ENCODE measurements at places on chromosomes 1 and 21. TPM values are rescaled to one million over a fixed set of nuclear protein-coding genes. Genes with fewer than 3 reads are reported as not detected.

- H3K4me1 ChIP-seq, result peaks cover 89% of the 10 kb centered on the region
- peaks cover 45% of the 10 kb centered on the region for H3K36me3 ChIP-seq
- peak overlapping the region; percentile 73 for H3K27ac ChIP-seq
- H3K4me3 ChIP-seq, result peak overlapping the region; percentile 26
- DNase-seq, result no peak
- H3K27me3 ChIP-seq, result no peaks in the 10 kb centered on the region
These were observed 182.5 kb upstream of the SGIP1 start for GRCh38 chr1:66351478-66351877.

DNA sequence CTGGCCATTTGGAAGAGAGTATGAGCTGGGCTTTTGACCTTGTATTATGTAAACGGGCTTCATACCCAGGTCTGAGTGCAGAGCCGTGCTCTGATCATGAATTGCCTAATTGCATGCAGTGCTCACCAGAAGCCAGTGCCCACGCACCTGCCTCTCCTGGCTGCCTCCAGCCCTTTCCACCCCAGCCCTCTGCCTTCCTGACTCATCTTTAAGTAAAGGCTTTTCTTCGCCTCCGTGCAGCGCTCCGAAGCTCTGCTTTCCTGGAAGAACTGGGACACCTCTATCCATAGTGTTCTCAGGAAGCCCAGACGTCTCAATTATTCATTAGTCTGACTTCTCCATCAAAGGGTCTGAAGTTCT lies 413.7 kb downstream of the PTPRU start:
- no peaks in the 10 kb centered on the region for H3K4me1 ChIP-seq
- H3K4me3 ChIP-seq, result no peak overlapping the region
- H3K27me3 ChIP-seq, result peaks cover 13% of the 10 kb centered on the region

DNA sequence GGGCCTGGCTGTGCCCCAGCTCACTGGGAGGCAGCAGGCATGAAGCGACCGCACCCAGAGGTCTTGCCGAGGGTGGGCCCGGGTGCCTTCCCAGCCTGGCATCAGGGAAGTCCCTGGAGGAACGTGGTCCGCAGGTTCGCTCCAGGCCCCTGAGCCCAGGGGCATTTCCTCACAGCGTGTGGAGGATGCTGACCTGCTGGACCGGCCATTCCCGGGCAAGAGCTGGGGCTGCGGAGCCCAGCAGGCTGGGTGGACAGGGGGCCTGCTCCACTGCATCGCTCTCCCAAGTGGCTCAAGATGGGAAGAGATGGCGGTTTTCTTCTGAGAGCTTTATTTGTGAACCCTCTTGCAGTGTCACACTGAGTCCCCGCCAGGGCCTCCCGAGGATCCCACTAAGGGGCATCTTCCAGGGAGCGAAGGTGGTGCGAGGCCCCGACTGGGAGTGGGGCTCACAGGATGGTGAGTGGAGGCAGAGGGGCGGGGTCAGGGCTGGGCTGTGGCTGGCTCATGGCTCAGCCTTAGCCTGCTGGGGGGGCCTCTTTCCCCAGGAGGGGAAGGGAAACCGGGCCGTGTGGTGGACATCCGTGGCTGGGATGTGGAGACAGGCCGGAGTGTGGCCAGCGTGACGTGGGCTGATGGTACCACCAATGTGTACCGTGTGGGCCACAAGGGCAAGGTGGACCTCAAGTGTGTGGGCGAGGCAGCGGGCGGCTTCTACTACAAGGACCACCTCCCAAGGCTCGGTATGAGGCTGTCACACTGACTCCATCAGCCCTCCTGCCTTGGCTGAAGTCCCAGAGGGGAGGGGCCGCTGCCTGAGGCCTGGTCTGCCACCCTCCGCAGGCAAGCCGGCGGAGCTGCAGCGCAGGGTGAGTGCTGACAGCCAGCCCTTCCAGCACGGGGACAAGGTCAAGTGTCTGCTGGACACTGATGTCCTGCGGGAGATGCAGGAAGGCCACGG lies 7.2 kb upstream of the MMP23B start:
- H3K27ac ChIP-seq, result no peak overlapping the region
- peaks cover under 1% of the 10 kb centered on the region for H3K4me1 ChIP-seq
- no peaks in the 10 kb centered on the region for H3K36me3 ChIP-seq

GRCh38 chr1:121516234-121516967 lies 331.6 kb downstream of the SRGAP2C start:
- peaks cover 28% of the 10 kb centered on the region for H3K36me3 ChIP-seq
- peak overlapping the region; percentile 94 for H3K27ac ChIP-seq
- H3K27me3 ChIP-seq, result no peaks in the 10 kb centered on the region
- DNase-seq, result peak; percentile 37
- H3K4me1 ChIP-seq, result peaks cover 61% of the 10 kb centered on the region

DNA sequence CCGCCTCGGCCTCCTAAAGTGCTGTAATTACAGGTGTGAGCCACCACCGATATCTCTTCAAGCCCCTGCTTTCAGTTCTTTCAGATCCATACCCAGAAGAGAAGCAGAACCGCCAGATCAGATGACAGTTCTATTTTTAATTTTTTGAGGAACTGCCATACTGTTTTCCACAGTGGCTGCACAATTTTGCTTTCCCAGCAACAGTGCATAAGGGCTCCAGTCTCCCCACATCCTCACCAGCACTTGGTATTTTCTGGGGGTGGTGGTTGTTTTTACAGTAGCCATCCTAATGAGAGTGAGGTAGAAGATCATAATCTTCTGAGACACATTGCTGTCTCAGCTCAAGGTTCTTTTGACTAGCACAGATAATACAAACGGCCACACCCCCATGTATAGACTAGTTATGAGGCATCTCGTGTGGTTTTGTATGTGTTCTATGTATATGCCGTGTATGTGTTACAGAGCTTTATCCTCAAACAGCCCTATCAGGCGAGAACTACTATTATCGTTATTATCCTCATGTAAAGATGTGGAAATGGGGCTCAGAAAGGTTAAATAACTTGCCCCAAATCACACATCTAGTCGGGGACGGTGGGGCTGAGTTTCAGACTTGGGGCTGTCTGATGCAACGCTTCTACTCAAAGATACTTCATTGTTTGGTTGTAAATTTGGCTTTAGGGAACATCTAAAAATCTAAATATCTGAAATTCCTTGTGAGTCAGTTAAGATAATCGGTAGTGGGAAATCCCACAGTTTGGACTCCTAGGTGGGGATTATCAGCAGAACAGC lies 12.0 kb downstream of the FHAD1 start:
- peaks cover 56% of the 10 kb centered on the region for H3K27me3 ChIP-seq
- H3K4me1 ChIP-seq, result peaks cover 41% of the 10 kb centered on the region
- H3K27ac ChIP-seq, result no peak overlapping the region
- H3K4me3 ChIP-seq, result no peak overlapping the region
- H3K36me3 ChIP-seq, result no peaks in the 10 kb centered on the region

GRCh38 chr1:48718705-48719104 lies 58.0 kb downstream of the BEND5 start:
- H3K27ac ChIP-seq, result no peak overlapping the region
- H3K27me3 ChIP-seq, result no peaks in the 10 kb centered on the region
- no peaks in the 10 kb centered on the region for H3K4me1 ChIP-seq
- H3K36me3 ChIP-seq, result no peaks in the 10 kb centered on the region
- DNase-seq, result no peak

DNA sequence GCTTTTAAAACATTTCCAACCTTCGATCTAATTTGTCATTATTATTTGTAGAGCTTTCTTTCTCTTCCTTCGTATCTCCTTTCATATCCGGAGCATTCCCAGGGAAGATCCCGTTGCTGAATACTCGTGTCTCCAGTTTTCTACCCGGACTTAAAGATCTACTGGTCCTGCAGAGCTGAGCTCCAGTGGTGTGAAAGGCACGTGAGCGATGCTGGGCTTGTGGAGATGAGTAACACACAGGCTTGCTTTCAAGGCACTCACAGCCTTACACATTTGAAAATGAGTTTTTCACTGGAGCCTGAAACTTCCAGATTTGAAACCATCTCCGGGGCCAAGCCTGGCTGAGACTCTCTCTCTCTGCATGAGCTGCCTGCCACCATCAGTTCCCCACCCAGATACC lies 428.3 kb downstream of the KIF26B start:
- DNase-seq, result no peak
- H3K36me3 ChIP-seq, result no peaks in the 10 kb centered on the region
- no peaks in the 10 kb centered on the region for H3K4me1 ChIP-seq
- H3K4me3 ChIP-seq, result no peak overlapping the region
- H3K27ac ChIP-seq, result no peak overlapping the region

GRCh38 chr1:22838965-22839364 lies 128.3 kb downstream of the EPHB2 start:
- DNase-seq, result no peak
- no peak overlapping the region for H3K27ac ChIP-seq
- no peak overlapping the region for H3K4me3 ChIP-seq

GRCh38 chr1:224727351-224728289 lies 111.5 kb downstream of the CNIH3 start:
- H3K4me3 ChIP-seq, result no peak overlapping the region
- H3K36me3 ChIP-seq, result no peaks in the 10 kb centered on the region
- H3K4me1 ChIP-seq, result peaks cover 3% of the 10 kb centered on the region
- no peak for DNase-seq
- H3K27ac ChIP-seq, result no peak overlapping the region

DNA sequence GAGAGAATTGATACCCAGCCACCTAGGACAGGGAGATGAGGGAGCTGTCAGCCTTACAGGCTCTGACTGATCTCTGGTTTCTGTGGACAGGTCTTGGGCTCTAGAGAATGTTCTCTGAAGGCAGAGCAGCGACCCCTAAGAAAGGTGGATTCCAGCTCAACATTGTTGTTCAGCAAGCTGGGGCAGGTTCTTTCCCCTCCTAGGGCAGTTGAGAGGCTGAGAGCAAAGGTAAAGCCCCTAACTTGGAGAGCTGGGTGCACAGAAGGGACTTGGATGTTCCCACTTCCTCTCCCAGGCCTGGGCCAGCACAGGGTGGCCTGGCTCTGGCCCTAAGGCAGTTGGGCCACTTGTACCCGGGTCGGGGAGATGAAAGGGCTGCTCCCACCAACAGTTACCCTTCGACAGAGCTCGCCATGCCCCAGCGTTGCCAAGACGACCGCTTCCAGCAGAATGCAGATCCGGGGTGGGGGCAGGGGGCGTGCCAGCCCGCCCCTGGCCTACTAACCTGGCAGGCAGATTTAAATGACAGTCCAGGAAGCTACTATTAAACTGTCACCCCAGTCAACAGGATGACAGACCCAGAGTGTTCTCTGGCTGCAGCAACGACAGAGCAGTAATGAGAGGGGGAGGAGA lies 31.6 kb downstream of the LRP8 start:
- no peak overlapping the region for H3K4me3 ChIP-seq
- peaks cover 6% of the 10 kb centered on the region for H3K36me3 ChIP-seq
- peaks cover 20% of the 10 kb centered on the region for H3K4me1 ChIP-seq
- H3K27me3 ChIP-seq, result no peaks in the 10 kb centered on the region
- DNase-seq, result no peak
- no peak overlapping the region for H3K27ac ChIP-seq

- peak overlapping the region; percentile 14 for H3K27ac ChIP-seq
- H3K36me3 ChIP-seq, result peaks cover 2% of the 10 kb centered on the region
- no peaks in the 10 kb centered on the region for H3K27me3 ChIP-seq
These were observed 297.0 kb downstream of the DISC1 start for GRCh38 chr1:231923491-231924041.

GRCh38 chr1:115837740-115838421 lies 3.0 kb downstream of the NHLH2 start:
- no peak overlapping the region for H3K27ac ChIP-seq
- peaks cover 71% of the 10 kb centered on the region for H3K27me3 ChIP-seq
- no peaks in the 10 kb centered on the region for H3K36me3 ChIP-seq
- H3K4me3 ChIP-seq, result no peak overlapping the region
- peak; percentile 5 for DNase-seq

GRCh38 chr1:212034516-212035122 lies 738 bp downstream of the INTS7 start:
- peaks cover 4% of the 10 kb centered on the region for H3K27me3 ChIP-seq
- peaks cover 51% of the 10 kb centered on the region for H3K4me1 ChIP-seq
- peak overlapping the region; percentile 100 for H3K27ac ChIP-seq
- peaks cover 68% of the 10 kb centered on the region for H3K36me3 ChIP-seq
- H3K4me3 ChIP-seq, result peak overlapping the region; percentile 98

GRCh38 chr1:47783638-47784496 lies 213.3 kb downstream of the TRABD2B start:
- no peaks in the 10 kb centered on the region for H3K4me1 ChIP-seq
- H3K27me3 ChIP-seq, result no peaks in the 10 kb centered on the region
- H3K36me3 ChIP-seq, result no peaks in the 10 kb centered on the region
- no peak for DNase-seq

The CDCA8 gene
- total RNA-seq, result 60.7 TPM

The DTL gene
- total RNA-seq, result 104 TPM

The PTPN22 gene
- total RNA-seq, result 68.4 TPM

The MANEAL gene
- total RNA-seq, result 1.5 TPM

The GDAP2 gene
- total RNA-seq, result 21.3 TPM

The UQCRHL gene
- 2.0 TPM for total RNA-seq
